GM23338 (cell line): ENCODE measurements at places on chromosomes 1 and 21.

- no peak for DNase-seq
- H3K27me3 ChIP-seq: no peaks in the 10 kb centered on the region
- H3K4me3 ChIP-seq: no peak overlapping the region
- no peak overlapping the region for H3K27ac ChIP-seq
These were observed 245.8 kb downstream of the MATN1 start for GRCh38 chr1:30477588-30477987.

GRCh38 chr1:111571987-111572386 is 47.6 kb upstream of the RAP1A start:
- no peak overlapping the region for H3K27ac ChIP-seq
- H3K4me3 ChIP-seq: no peak overlapping the region
- peak; percentile 22 for DNase-seq

- DNase-seq: no peak
- H3K4me1 ChIP-seq: no peaks in the 10 kb centered on the region
- no peak overlapping the region for H3K27ac ChIP-seq
- no peaks in the 10 kb centered on the region for H3K27me3 ChIP-seq
- no peaks in the 10 kb centered on the region for H3K36me3 ChIP-seq
These were observed 36.1 kb downstream of the ELAPOR1 start for GRCh38 chr1:109149874-109150601.

- peaks cover 12% of the 10 kb centered on the region for H3K4me1 ChIP-seq
- no peak overlapping the region for H3K27ac ChIP-seq
These were observed 26.0 kb upstream of the BCL9 start for GRCh38 chr1:147515045-147515869.

- H3K4me1 ChIP-seq: no peaks in the 10 kb centered on the region
- DNase-seq: no peak
- H3K27ac ChIP-seq: no peak overlapping the region
- no peak overlapping the region for H3K4me3 ChIP-seq
- no peaks in the 10 kb centered on the region for H3K36me3 ChIP-seq
These were observed 8.5 kb downstream of the AKT3 start for GRCh38 chr1:243841507-243841906.

DNA sequence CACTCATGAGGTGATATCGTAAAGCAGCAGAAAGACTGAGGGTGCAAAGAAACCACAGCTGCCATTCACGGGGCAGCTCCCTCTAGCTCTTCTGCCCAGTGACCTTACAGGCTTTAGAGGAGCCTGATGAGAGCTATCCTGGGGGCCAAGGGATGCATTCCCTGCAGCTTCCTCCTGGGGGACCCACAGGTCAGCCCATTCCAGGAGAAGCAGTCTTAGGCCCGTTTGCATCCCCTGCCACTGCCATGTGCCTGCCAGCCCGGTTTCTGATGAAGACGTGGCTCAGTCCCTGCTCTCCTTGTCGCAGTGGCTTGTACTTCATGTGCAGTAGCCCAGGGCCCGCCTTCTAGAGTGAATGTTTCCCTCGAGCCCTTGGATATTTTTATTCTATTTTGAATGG is 22.8 kb downstream of the ATP5PO start:
- H3K4me3 ChIP-seq: no peak overlapping the region
- no peak overlapping the region for H3K27ac ChIP-seq
- H3K27me3 ChIP-seq: no peaks in the 10 kb centered on the region
- no peaks in the 10 kb centered on the region for H3K36me3 ChIP-seq
- DNase-seq: peak; percentile 93

DNA sequence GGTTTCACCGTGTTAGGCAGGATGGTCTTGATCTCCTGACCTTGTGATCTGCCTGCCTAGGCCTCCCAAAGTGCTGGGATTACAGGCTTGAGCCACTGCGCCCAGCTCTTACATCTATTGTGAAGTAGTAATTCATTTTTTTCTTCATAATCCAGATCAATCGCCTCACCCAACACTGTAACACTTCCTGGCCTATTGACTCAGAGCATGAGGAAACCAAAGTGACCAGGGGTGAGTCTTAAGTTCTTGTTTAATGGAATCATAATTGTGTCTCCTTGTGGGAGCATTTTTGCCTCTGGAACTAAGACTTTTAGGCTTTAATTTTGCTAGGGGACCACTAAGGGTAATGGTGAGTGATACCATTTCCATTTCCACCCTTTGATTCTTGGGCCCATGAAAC is 27.4 kb downstream of the TNFSF18 start:
- no peaks in the 10 kb centered on the region for H3K36me3 ChIP-seq
- no peak overlapping the region for H3K4me3 ChIP-seq
- H3K27me3 ChIP-seq: no peaks in the 10 kb centered on the region
- no peak for DNase-seq
- H3K27ac ChIP-seq: no peak overlapping the region
- H3K4me1 ChIP-seq: no peaks in the 10 kb centered on the region

GRCh38 chr1:30262158-30262557 is 461.2 kb downstream of the MATN1 start:
- no peaks in the 10 kb centered on the region for H3K27me3 ChIP-seq
- H3K36me3 ChIP-seq: no peaks in the 10 kb centered on the region
- no peak for DNase-seq
- H3K4me3 ChIP-seq: no peak overlapping the region

- no peak for DNase-seq
- peaks cover 47% of the 10 kb centered on the region for H3K36me3 ChIP-seq
- H3K4me1 ChIP-seq: no peaks in the 10 kb centered on the region
- H3K27me3 ChIP-seq: no peaks in the 10 kb centered on the region
- no peak overlapping the region for H3K27ac ChIP-seq
- no peak overlapping the region for H3K4me3 ChIP-seq
These were observed 9.0 kb upstream of the SRM start for GRCh38 chr1:11068600-11069473.

GRCh38 chr1:2028870-2029560 is 9.9 kb downstream of the GABRD start:
- H3K4me3 ChIP-seq: no peak overlapping the region
- no peak overlapping the region for H3K27ac ChIP-seq
- H3K4me1 ChIP-seq: no peaks in the 10 kb centered on the region
- DNase-seq: no peak
- no peaks in the 10 kb centered on the region for H3K36me3 ChIP-seq

DNA sequence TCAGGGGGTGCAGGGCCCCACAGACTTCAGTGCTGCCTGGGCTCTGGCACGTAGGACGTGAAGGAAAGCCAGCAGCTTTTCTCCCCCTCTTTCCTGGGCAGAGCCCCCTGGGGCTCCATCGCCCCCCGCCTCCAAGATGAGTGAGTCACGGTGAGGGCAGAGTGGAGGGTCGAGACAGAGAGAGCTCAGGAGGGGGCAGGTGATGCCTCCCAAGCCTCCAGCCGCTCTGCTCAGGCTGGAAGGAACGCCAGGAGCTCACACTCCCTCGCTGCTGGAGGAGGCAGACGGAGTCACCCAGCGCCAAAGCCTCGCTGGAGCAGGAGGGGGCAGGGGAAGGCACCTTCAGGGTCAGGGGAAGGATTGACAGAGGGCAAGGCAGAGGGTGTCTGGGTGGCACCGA is 119.5 kb downstream of the CASZ1 start:
- DNase-seq: no peak
- H3K4me3 ChIP-seq: no peak overlapping the region
- H3K27ac ChIP-seq: no peak overlapping the region
- peaks cover 24% of the 10 kb centered on the region for H3K4me1 ChIP-seq

DNA sequence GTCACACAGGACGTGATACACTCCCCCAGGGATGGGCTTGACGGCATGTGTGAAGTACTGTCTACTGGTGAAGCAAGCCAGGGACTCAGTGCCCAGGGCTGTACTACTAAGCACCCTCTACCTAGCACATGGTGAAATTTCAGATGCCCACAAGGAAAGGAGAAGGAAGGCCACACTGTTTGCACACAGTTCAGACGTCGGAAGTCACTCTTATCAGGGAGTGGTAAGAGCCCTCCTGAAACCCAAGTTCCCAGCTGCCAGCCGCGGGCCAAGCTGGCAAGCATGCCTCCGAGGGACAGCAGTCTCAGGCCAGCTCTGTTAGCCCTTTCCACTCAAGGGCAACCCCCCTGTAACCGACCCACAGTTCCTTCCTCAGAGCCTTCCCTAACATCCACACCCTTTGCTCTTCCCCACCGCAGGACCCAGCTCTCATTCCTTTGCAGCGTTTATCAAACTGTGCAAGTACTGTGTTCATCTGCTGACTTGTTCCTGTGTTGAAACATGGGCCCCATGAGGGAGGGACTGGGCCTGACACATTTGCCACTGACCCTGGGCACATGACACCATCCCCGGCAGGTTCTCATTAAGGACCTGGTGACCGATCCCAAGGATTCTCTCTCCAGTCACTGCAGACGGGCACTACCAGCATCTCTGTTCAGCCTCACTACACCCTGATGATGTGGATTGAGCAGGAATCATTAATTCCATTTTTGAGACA is 58.5 kb downstream of the SLC66A1 start:
- no peaks in the 10 kb centered on the region for H3K36me3 ChIP-seq
- no peak for DNase-seq
- no peak overlapping the region for H3K4me3 ChIP-seq
- no peaks in the 10 kb centered on the region for H3K4me1 ChIP-seq
- no peak overlapping the region for H3K27ac ChIP-seq

DNA sequence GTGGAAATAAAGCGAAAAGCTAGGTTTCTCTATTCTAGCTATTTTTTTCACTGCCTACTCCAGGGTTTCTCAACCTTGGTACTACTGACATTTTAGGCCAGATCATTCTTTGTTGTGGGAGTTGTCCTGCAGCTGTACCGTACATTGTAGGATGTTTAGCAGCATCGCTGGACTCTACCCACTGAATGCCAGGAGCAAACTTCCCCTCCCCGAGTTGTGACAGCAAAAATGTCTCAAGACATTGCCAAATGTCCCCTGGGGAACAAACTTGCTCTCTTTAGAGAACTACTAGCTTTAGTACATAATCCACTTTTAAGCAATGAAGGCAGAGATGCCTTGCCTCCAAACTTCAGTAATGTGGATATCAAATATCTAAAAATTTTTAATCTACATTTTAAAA is 122.8 kb downstream of the PLPPR5 start:
- H3K4me1 ChIP-seq: no peaks in the 10 kb centered on the region
- H3K27ac ChIP-seq: no peak overlapping the region

GRCh38 chr1:192631749-192632148 is 4.2 kb upstream of the RGS13 start:
- H3K36me3 ChIP-seq: no peaks in the 10 kb centered on the region
- no peak overlapping the region for H3K27ac ChIP-seq
- no peak for DNase-seq

DNA sequence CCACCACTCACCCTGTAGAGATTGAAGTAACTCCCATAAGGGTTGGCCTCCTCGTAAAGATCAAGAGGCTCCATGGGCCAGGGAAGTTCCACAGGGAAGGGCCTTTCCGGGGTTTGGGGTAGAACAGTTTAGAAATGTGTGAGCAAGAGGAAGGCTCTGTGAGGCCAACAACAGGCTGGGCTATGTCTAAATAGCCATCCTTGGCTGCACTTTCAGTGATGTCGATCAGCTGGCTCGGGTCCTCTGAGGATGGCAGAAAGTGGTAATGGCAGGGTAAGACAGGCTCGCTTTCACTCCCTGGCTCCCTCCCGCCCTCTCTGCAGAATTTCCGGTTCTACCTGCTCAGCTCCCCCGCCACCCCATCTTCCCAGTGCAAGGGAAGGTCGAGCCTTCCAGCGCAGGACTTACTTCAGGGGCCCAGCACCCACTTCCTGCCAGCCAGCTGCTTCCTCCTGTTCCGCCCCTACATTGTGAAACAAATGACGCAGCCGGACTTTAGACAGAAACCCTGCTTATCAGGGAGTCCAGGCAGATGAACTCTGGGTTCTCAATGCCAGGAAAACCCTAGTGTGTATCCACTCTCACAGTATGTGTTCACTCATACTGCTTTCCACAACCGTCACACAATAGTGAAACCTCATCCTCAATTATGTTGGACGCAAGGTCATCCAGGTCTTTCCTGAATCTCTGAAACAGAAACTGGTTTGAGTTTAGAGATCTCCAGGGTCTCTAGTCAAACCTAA is 7.3 kb downstream of the F11R start:
- H3K27me3 ChIP-seq: no peaks in the 10 kb centered on the region
- peaks cover 58% of the 10 kb centered on the region for H3K4me1 ChIP-seq
- DNase-seq: peak; percentile 93
- peak overlapping the region; percentile 41 for H3K4me3 ChIP-seq

- DNase-seq: no peak
- peaks cover 10% of the 10 kb centered on the region; the same call in 1 of the 2 replicates for H3K36me3 ChIP-seq
- no peaks in the 10 kb centered on the region for H3K4me1 ChIP-seq
- H3K4me3 ChIP-seq: no peak overlapping the region
- H3K27ac ChIP-seq: no peak overlapping the region
These were observed 16.1 kb downstream of the SSU72 start for GRCh38 chr1:1558591-1558990.

DNA sequence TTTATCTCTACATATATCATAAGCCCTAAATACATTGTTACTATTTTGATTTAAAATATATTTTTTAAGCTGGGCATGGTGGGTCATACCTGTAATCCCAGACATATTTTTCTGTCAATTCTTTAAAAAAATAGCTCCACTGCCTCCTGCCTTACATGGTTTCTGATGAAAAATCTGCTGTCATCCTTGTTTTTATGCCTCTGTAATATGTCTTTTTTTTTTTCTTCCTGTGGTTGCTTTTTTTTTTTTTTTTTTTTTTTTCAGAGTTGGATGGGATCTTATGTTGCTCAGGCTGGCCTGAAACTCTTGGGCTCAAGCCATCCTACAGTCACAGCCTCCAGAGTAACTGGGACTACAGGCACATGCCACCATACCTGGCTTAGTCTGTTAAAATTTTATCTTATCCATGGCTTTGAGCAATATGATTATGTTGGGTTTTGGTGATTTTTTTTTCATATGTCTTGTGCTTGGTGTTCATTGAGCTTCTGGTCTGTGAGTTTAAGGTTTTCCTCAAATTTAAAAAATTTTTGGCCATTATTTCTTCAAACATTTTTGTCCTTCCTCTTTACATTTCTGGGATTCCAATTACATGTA is 12.4 kb upstream of the EDARADD start:
- no peaks in the 10 kb centered on the region for H3K36me3 ChIP-seq
- no peak for DNase-seq
- H3K4me1 ChIP-seq: no peaks in the 10 kb centered on the region
- no peak overlapping the region for H3K4me3 ChIP-seq
- no peak overlapping the region for H3K27ac ChIP-seq

GRCh38 chr1:105793536-105794146 is 1262.8 kb upstream of the PRMT6 start:
- no peak overlapping the region for H3K4me3 ChIP-seq
- no peaks in the 10 kb centered on the region for H3K4me1 ChIP-seq
- peak; percentile 76 for DNase-seq
- H3K36me3 ChIP-seq: no peaks in the 10 kb centered on the region

GRCh38 chr1:41416552-41417334 is 55.5 kb downstream of the FOXO6 start:
- no peaks in the 10 kb centered on the region for H3K27me3 ChIP-seq
- peak; percentile 88 for DNase-seq
- H3K27ac ChIP-seq: no peak overlapping the region
- no peak overlapping the region for H3K4me3 ChIP-seq
- no peaks in the 10 kb centered on the region for H3K4me1 ChIP-seq
- no peaks in the 10 kb centered on the region for H3K36me3 ChIP-seq

DNA sequence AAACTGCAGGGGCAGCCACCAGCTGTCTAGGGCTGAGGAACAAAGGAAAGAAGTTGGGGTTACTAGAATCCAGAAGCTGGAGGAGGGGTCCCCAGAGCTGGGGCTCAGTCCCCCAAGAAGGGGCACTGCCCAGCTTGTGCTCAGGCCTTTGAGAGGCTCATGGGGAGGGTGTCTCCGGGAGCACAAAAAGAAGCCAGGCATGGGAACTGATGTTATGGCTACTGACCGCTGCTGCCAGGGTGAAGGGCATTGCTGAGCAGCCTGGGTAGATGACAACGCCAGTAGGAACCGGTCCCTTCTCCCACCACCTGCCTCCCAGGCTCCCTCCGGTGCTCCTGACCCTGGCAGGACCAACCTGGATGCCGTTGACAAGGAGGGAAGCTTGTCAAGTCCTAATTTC is 762.5 kb upstream of the TPTE start:
- H3K4me1 ChIP-seq: no peaks in the 10 kb centered on the region
- no peak overlapping the region; the same call in 1 of the 2 replicates for H3K4me3 ChIP-seq
- peaks cover 54% of the 10 kb centered on the region for H3K36me3 ChIP-seq
- no peak overlapping the region for H3K27ac ChIP-seq
